NCI-H2029 treated with DMSO at 0.1 percent for 48 hours (cell line): ENCODE measurements at places on chromosomes 4 and X.

GRCh38 chr4:154164931-154165839 is 326.4 kb downstream of the DCHS2 start:
- no peak for DNase-seq

- DNase-seq = no peak
Observed at GRCh38 chr4:111435986-111436744, 709.1 kb upstream of the FAM241A start.

DNA sequence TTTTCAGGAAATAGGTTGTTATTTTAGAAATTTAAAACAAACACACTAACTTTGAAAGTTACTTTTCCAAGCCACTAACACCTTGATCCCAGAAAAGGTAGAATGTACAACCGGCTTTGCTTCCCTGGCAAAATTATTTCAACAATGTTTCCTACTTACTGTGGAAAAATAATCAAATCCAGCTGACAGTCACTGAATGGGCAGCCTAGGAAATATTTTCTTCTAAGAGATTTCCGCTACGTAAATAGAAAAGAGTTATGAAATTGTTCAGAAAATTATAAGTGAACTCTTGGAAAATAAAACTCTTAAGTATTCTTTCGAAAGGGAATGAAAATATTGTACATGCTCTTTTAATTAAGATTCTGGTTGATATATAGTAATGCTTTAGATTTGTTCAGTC is 195.7 kb downstream of the GASK1B start:
- DNase-seq = no peak

DNA sequence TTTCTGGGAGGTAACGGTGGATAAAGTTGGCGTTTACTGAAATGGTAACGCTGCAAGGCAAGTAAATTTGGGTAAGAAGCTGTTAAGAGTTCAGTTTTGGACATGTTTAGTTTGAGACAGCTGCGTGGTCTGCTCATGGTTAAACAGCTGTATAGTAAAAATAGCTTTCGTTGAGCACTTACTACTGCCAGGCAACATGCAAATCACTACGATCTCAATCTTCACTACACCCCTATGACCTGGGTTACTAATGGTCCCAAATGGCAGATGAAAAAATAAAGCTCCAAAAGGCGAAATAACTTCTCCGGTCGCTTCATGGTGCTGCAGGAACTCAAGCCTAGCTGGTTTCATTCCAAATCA is 22.2 kb downstream of the FABP2 start:
- DNase-seq = no peak

GRCh38 chr4:123421227-123421936 is 24.8 kb downstream of the SPRY1 start:
- DNase-seq = no peak

DNA sequence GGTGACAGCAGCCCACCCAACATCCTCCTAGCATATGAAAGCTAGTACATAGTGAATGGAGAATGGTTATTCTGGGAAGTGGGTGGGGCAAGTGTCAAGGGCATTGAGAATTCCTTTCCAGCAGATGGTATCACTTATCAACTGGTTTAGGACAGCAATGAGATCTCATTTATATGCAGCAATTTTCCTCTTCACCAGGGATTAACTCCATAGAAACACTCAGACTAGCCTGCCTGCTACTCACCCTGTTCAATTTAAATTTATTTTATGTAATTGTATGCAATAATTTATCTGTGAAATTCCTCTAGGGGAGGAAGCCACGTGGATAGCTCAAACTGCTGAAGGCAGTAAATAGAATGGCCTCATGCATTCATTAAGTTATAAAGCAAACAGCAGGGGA is 101.6 kb upstream of the MID1IP1 start:
- DNase-seq = no peak

DNA sequence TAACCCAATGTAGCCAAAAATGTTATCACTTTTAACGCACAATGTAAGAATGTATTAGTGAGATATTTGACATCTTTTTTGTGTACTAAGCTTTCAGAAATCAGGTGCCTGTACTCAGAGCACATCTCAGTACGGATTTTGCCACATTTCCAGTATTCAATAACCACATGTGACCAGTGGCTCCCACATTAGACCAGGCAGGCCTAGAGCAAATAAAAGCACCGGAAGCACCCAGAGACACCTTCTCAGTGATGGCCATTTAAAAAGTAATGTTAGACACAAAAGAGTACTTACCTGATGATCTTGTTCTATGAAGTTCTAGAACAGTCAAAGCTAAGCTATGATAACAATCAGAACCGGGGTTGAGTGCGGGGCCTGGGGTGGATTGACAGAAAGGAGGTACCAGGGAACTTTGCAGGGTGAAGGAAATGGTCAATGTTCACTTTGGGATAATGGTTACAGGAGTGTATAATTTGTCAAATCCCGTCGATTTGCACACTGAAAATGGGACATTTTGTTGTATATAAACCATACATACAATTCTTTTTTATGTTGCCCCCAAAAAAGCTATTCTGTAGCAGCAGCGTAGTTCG is 1.2 kb downstream of the CTPS2 start:
- DNase-seq = no peak

DNA sequence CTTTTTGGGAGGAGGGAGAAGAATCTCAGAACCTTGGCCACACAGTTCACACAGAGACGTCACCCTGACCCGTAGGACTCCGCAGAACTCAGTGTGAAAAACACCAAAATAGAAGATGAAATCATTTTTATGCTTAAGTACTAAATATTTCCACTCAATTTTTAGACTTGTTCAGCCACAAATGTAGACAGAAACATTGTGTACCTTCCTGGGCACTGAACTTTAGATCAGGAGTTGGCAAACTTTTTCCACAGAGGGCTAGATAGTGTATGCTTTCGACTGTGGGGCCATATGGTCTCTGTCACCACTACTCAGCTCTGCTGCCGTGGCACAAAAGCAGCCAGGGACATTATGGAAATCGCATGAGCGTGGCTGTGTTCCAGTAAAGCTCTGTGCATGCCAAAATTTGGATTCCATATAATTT is 61.8 kb upstream of the STOX2 start:
- no peak for DNase-seq

GRCh38 chr4:2651998-2652397 is 104.1 kb downstream of the TNIP2 start:
- DNase-seq = peak; percentile 70

DNA sequence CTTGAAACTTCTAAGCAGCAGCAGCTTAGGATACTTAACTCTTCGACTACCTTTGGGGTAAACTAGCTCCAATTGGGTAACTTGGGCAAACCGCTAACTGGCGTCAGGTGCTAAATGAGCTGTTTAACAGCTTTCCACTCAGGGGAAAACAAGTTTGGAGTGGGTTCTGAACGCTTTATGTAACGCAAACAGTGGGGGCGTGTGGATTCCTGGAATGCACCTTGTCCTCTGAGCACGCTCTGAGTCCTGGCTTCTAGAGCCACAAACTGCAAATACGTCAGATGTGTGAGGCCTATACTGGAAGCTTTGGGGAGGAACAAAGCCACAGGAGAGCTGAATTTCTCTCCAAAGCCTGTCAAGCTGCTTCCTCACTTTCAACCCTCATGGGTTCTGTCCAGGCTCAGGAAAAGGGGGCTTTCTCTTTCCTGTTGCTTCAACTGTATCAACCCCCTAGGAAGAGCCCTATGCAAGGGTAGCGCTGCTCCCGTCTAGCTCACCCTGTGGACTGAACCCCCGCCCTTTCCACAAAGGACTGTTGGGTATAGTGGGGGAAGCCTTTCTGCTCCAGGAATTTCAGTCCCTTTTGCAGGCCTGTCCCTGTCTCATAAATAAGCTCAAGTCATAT is 4.5 kb upstream of the WDR1 start:
- no peak for DNase-seq

DNA sequence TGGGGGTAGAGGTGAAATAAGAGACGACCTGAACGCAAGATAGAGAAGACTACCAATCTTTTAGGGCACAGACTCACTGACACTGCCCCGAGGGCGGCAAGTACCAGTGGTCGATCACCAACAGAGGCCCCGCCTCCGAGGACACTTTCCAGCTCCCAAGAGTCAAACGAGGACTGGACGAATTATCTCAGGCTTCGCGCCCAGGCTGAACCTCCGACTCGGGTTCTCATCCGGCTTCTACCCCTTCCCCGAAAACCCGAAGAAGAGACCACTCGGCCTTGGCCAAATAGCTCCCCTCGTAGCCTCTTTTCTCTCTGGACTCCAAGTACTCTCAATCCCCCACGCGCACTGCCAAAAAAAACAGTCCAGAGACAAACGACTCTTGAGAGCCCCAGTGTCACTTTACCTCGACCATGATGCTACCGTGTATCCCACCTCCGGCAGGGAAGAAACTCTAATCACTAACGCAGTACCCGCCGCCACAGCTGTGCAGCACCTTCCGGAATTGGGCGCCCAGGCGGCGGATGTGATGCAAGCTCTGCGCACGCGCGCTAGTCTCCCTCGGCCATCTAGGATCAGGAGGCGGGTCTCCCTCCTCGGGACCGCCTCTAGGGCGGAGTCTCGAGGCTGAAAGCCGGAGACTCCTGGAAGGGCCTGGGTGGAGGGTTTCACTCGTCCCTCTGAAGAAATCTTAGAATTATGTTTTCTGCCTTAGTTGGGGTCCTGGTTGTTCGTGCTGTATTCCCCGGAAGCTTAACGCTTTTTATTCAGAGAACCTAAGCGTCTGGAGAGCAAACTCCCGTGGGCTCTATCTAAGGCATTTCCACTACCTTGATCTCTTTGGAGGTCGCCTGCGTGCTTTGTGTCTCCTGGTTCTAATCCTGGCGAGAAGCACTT is at the start of gene PLRG1:
TSS of gene PLRG1 (minus strand) at position 507 of the 897 bp plus-strand sequence. CDS start at position 415, 92 bp downstream.
- DNase-seq = peak; percentile 45

- no peak for DNase-seq
Observed at GRCh38 chrX:123339221-123339905, 155.3 kb downstream of the GRIA3 start.

DNA sequence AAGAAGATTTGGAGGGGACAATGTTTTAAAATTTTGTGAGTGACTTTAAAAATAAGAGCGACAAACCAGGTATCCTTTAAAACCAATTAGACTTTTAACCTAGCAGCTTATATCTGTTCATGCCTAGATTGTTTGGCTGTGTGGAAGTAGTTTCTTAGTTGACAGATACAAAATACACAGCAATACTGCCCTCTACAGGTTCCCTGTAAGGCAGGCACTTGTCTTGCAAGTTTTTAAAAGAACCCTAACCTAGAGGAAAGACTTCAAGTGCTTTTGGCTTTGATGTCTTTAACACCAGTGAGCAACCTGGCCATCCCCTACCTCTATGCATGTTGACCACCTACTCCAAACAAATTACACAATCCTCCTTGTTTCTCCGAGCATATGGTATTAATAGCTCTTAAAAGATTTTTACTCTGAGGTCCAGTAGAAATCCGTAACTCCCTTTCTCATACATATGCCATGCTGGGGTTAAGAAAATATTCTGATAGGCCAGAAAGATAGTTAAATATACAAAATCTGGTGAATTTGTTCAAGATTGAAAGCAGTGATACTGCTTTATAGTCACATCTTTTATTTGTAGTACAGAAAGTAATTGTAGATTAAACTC is 273.0 kb downstream of the ARHGAP24 start:
- DNase-seq = peak; percentile 85

DNA sequence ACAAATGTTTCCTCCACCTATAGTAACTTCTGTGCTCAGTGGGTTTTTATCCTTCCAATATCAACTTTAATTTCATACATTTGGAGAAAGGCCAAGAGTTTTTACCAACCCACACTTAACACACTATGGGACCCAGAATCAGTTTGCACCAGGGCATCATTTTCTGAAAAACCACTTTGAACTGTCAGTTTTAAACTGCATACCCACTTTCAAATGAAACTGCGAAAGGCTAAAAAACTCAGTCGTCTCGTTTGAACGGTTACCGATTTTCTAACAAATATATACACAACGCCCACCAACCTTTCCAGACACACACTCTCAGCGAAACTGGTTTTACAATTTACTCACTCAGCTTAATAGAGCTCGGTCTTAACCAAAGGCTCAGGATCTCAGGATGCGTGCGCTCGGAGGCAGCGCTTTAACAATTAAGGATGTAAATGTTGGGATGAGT is 376 bp downstream of the ABCG2 start:
- DNase-seq = no peak

GRCh38 chr4:112510291-112511092 is 5.5 kb downstream of the NEUROG2 start:
- no peak for DNase-seq

GRCh38 chrX:31123335-31123734 is 51.5 kb upstream of the FTHL17 start:
- no peak for DNase-seq

- DNase-seq = no peak
Observed at GRCh38 chrX:11908371-11908770, 150.3 kb downstream of the MSL3 start.

DNA sequence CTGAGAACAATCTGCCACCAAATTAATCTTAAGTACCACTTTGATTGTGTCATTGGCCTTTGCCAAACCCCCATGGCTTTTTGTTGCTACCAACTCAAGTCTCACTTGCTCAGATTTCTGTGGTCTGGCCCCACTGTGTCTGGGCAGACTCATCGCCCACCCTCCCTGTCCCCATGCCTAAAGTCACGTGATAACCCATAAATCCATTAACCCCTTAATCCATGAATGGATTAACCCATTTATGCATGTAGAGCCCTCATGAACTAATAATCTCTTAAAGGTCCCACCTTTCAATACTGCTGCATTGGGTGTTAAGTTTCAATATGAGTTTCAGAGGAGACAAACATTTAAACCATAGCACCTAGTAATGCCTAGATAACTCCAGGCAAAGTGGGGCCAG is 78.5 kb upstream of the BLTP1 start:
- DNase-seq = no peak

DNA sequence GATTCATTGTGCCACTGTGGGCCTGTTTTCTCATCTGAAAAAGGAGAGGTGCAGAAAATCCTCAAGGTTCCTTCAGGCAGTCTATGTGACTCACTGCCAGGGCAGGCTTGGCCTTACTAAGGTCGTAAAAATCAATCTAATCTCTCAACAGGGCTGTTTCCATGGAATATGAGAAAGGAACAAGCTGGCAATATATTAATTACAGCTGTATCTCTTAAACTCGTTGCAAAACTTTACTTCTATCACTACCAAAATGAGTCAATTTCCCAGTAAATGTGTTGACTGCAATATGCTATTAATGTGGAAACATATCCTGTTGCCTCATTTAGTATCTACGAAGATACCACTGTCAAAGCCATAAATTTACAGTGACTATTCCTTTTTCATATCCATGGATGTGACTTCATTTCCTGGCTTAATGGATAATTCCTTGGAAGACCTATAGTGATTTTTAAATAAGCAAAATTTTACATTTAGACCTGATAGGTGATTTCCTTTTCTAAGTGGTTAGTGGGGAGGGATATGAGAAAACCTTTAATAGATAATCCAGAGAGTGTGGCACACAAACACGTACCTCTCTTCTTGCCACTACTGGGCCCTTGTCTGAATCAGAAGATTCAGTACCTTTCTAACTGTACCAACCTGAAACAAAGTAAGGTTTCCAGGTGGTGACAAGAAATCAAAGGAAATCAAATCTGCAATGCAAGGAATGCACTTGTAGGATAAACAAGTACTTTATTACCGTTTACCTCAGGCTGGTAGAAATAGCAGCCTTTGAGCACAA is 127.4 kb upstream of the FTHL17 start:
- no peak for DNase-seq

- DNase-seq = no peak
Observed at GRCh38 chr4:140857111-140857510, 100.9 kb upstream of the TBC1D9 start.

GRCh38 chr4:2905544-2905943 is 57.7 kb downstream of the NOP14 start:
- DNase-seq = no peak
